ENCODE measurements at places on chromosomes 16 and 17.

GRCh38 chr16:27564224-27564623 lies 14.3 kb downstream of the KATNIP start:
- DNase-seq = no peak

- DNase-seq = no peak
Observed at GRCh38 chr16:89049484-89050118, 44.1 kb upstream of the ACSF3 start.

GRCh38 chr17:79800325-79801155 lies 3.7 kb upstream of the CBX8 start:
- peak; percentile 61 for DNase-seq

DNA sequence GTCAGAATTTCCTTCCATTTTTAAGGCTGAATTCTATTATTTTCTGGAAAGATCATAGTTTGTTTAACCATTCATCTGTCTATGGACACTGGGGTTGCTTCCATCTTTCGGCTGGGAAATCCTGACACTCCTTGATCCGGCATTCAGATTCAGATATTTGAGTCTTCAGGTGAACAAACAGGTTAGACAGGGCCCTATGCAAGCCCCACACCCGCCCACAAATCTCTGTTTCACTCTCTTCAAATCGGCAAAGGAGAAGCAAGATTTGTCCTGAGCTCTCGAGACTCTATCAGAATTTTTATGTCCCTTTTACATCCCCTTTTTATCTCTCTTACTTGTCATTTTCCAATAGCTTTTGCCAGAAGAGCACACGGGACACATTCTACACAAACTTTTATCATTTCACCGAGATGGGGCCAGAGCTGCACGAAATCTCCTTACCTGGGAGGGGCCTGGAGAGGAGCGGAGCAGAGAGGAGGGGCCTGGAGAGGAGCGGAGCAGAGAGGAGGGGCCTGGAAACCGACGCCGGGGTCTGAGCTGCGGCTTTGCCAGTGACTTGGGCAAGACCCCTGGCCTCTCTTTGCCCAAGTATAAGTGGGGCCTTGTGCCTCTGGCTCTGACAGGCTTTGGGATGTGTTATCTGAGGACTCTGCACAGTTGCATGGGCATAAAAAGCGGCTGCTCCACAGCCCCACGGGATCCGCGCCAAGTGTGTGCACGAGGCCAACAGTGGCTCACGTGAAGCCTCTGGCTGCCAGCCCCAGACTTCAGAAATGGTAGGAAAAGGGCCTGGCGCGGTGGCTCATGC lies 54.3 kb upstream of the RBFOX3 start:
- DNase-seq = no peak

GRCh38 chr16:47852991-47853390 lies 302.8 kb downstream of the ABCC12 start:
- DNase-seq = no peak

GRCh38 chr16:1874854-1875253 lies 2.9 kb upstream of the MEIOB start:
- no peak for DNase-seq

GRCh38 chr16:77928096-77928495 lies 94.3 kb upstream of the CLEC3A start:
- no peak for DNase-seq

DNA sequence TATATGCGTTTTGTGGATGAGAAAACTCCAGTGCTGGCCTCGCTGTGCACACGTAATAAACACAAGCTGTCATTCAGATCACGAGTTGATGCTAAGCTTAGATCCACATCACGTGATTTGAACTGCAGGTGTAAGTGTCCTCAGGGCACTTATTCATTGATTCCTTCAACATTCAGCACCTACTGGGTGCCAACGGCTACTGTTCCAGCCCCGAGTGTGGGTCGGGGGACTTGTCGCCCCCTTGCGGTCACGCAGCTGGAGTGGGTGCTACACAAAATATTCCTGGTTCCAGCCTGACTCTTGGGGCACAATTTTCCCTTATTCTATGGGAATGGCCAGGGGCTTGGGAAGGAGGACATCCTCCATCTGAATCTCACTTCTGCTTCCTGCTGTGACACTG lies 29.9 kb upstream of the GINS2 start:
- peak; percentile 7 for DNase-seq
